ENCODE measurements at places on chromosomes 7 and 10.

DNA sequence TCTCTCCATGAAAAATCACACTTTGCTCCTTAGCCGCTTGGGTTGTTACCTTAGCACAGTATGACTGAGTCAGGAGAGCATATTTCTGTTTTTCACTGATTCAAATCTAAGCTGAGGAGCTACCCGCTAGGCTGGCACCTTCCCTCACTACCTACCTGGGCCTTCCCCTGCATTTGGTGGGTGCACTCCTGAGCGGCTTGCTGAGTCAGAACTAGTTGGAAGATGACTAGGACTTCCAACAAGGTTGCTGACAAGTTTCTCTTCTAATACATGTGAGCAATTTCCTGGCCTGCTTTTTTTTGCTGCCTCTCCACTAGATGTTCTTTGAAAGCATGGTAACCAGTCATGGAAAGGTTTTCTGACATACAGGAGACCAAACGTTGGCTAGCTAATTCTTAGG is 43.8 kb upstream of the SEC61G start:
- DNase-seq, result no peak

DNA sequence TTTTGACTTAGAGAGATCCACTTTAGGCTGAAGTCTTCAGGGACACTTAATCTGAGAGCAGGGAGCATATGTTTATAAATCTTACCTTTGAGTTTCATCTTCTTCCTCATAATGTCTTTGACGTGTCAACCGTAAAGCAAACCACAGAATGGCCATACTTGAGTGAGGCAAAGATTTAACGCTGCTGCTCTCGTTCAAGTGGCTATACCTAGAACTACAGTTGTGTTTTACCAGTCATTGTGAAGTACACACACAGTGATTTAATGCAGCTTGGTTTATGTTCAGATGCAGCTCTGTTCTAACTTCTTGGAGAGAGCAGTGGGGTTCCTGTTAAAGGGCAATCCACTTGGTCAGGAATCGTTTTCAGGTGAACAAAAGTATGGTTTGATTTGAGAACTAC is 39.9 kb upstream of the GOT1 start:
- no peak for DNase-seq

GRCh38 chr7:19754521-19755116 is 18.8 kb downstream of the TMEM196 start:
- DNase-seq, result peak; percentile 48

DNA sequence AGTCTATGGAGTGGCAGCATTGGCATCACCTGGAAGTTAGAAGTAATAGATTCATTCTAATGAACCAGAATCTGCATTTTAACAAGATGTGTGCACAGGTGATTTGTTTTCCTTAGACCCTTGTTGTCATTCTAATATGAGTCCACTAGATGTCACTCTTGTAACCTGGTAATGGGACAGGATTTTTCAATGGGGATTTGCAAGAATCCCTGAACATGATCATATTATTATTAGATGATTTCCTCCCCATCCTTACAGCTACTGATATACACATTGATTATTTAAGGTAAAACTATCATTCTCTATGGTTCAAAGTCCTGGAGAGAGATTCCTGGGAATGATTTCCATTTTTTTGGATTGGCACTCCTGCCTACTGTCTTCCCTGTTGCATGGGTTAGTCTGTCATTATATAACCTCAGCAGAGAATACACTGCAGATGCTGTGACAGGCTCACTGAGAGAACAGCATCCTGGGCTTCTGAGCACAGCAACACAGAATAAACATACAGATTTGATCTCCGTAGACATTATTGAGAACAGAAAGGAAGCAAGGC is 194.9 kb downstream of the SUGCT start:
- peak; percentile 75 for DNase-seq

- DNase-seq, result peak; percentile 34
Measured at GRCh38 chr7:82015751-82016150, 245.9 kb upstream of the HGF start.
